Foreskin fibroblast (primary cell): ENCODE measurements at places on chromosomes 5 and 9.

DNA sequence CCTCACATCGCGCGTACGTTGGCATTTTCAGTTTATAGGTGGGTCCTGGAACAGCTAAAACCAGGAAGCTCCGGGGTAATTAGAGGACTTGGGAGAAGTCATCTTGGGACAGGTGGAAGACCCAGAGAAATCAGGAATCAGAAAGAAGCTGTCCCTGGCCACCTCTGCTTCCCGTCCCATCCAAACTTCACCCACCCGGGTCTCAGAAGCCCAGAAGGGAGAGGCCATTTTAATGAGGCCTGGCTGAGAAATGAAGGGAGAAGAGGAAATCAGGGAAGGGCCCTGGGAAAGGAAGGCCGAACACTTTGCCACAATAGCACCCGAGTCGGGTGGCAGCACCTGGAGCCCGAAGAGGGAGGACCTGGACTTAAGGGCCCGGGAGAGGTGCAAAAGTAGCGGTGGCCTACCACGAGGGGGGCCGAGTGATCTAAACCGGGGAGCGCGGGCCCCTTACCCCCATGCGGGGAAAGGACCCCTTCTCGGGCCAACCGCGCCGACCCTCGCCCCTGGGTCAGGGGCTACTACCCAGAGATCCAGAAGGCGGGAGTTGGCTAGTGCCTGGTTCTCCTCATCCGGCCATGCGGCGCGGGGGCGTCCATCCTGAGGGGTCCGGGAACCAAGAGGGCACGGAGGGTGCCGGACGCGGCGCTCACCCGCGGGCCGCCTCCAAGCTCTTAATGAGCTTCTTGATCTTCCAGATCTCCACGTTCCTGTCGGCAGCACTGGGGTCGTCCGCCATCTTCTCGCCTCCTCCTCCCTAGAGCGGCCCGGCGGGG lies 668 bp downstream of the ETF1 start:
- DNase-seq, result peak; percentile 24

- no peak for DNase-seq
Observed at GRCh38 chr5:119079318-119079921, 8.5 kb downstream of the DMXL1 start.

DNA sequence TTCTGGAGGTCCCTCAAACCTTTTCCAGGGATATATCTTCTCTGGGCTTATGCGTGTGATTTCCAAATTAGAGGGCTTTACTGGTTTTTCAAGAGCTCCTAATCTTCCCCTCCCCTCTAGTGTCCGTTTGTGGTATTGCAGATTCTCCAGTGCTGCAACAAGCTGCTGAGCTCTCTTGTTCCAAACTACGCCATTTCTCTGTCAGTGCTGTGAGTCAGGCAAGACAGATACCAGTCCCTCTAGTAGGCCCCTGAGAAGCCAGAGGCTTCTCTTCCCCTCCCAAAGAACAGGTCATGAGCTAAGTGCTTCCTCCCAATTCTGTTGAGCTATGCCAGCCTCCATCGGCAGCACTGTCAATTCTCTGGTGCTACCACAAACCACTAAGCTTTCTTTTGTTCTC lies 149.5 kb downstream of the FANCC start:
- DNase-seq, result peak; percentile 87

GRCh38 chr5:191036-191948 lies at the start of gene LRRC14B:
LRRC14B (plus strand) TSS chr5:191495; CDS start chr5:191539, 44 bp downstream.
- no peak for DNase-seq

DNA sequence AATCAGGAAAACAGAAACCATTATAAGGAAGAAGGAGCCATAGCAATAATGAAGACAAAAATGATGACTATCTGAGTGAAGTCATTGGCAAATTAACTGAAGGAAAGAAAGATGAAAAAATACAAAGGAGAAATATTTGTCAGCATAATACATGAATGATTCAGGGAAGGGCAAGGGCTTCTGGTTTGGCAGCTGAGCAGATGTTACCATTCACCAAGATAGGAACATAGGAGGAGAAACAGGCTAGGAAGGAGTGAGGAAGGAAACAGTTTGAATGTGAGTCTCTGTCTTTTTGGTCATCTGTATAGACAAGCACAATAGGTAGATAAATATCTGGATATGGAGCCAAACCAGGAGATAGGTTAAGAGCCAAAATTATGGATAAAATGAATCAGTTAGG lies 296.0 kb downstream of the ISL1 start:
- no peak for DNase-seq

GRCh38 chr9:37486616-37487548 lies 1.1 kb downstream of the POLR1E start:
- DNase-seq, result peak; percentile 96

- no peak for DNase-seq
Observed at GRCh38 chr5:97065475-97065874, 76.9 kb downstream of the LIX1 start.

DNA sequence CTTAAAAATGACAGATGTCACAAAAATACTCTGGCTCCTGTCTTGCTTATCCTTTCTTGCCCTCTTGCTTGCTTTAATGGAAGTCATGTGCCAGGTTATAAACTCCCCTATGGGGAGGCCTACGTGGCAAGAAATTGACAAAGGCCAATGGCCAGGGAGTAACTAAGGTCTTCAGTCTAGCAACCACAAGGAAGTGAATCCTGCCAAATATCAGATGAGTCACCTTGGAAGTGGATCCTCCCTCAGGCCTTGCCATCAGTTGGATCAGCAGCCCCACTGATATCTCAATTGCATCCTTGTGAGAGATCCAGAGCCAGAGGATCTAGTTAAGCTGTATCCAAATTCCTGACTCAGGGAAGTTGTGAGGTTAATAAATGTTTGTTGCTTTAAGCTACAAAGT lies 82.8 kb downstream of the CAAP1 start:
- peak; percentile 23 for DNase-seq

GRCh38 chr9:112719696-112720095 lies 1.8 kb upstream of the INIP start:
- DNase-seq, result peak; percentile 30

DNA sequence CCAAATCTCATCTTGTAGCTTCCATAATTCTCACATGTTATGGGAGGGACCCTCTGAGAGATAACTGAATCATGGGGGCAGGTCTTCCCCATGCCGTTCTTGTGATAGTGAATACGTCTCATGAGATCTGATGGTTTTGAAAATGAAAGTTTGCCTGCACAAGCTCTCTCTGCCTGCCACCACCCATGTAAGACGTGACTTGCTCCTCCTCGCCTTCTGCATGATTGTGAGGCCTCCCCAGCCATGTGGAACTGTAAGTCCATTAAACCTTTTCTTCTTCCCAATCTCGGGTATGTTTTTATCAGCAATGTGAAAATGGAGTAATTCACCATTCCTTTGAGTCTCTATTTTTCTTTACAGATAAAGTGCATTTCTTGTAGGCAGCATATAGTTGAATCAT lies 66.9 kb upstream of the FNIP1 start:
- DNase-seq, result no peak

DNA sequence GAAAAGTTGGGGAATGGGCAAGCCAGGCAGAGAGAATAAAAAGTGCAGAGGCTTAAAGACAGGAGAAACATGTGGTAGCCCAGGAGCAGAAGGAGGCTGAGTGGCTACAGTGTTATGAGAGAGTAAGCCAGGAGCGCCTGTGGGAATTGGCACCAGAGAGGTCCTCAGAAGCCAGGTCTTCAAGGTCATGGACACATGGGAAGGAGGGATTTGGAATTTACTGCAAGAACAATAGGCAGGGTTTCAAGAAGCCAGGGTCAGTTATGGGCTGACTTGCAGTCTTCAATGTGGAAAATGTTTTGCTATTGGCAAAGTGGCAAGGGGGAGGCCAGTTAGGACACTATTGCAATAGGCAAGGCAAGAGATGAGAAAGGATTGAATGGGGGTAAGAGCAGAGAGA lies 29.3 kb downstream of the ERAP1 start:
- DNase-seq, result no peak

DNA sequence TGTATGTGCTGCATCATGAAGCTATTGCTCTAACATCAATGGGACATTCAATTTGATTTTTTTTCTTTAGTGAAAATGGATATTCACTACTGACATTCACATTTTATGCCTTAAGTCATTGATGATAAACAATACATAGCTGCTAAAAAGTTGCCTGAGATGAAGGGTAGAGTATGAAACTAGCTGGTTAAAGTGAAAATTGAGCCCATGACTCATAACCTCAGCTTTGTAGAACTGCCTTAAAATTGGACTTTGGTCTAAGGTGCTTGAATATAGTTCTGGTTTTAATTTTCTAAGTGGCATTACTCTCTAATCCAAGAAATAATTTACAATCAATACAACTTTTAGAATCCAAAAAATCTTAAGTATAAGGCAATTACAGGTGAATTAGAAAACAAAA lies 740.4 kb upstream of the RIOK2 start:
- DNase-seq, result no peak

- no peak for DNase-seq
Observed at GRCh38 chr5:153779836-153780235, 258.9 kb downstream of the FAM114A2 start.

GRCh38 chr9:109317979-109318741 lies 2.7 kb downstream of the EPB41L4B start:
- DNase-seq, result no peak

DNA sequence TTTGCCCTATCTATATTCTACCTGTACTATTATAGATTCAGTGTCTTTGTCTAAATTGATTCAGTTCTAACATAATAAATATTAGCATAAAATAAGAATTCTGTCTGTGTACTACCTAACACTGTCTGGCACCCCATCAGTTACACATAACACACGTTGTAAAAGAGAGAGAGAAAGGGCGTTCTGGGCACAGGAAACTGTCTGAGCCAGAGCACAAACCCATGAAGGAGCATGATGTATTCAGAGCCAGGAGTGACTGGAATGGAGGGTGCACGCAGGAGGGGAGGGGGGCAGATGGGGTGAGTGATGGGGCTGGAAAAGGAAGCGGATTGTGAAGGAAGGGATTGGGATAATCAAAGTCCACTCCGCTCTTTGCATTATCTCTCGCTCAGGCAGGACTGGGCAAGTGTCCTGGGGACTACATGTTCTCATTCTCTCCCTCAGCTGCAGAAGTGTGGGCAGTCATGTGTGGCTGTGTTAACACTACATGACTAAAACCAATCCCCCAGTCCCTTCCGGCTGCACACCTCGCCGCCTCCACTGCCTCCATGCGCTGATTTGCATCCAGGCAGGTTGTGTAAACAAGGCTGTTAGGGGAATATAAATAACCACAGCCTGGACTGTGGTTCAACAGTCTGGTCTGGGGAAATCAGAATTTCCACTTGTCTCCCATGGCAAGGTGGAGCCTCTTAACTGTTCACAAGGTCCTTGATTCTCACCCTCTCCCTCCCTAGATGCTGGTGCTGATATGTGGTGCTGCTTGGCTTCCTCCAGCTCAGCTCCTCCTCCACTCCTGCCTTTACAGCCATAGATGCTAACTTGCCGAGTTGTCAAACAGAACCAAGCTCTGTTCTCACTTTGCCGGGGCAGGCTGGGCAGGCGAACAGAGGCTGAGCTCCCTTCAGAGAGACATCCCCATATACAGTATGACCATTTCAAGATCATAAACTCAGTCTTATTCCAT lies 367.5 kb upstream of the BRINP1 start:
- DNase-seq, result no peak

- no peak for DNase-seq
Observed at GRCh38 chr9:70135176-70135575, 91.5 kb downstream of the MAMDC2 start.

DNA sequence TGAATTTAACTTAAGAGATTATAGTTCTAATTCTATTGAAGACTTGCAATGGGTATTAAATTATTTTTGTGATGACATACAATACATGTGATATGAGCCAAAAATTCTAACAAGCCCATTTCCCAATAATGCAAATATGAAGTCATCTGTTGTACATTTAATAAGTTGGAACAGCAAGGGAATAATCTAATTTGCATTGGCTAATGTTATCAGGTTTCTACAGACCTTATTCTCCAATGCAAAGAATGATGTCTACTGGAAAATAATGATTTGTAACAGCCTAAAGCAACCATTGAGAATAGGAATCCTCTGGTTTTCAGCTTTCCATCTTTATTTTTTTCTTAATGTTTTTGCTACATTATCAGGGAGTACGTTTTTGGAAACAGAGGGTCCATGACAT lies 89.1 kb upstream of the MINAR2 start:
- DNase-seq, result no peak

GRCh38 chr9:5543875-5544702 lies 33.8 kb downstream of the PDCD1LG2 start:
- no peak for DNase-seq

DNA sequence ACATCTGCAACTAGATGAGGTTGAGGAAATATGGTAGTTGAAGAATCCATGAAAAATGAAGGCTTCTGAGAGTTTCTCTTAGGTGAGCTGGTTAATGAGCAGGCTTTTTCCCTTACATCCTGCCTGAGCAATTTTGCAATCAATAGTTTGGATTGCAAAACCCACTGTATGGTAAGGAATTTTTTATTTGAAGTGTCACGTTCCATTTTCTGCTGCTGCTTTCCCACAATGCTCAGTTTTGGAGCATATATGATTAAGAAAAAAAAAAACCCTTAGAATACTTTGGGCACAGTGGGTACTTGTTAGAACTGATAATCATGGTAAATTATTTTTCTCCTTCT lies 144.2 kb downstream of the PCSK1 start:
- peak; percentile 80 for DNase-seq

- DNase-seq, result no peak
Observed at GRCh38 chr5:73805449-73805848, 179.5 kb downstream of the ARHGEF28 start.

GRCh38 chr9:113907282-113907681 lies 31.2 kb downstream of the ZNF618 start:
- DNase-seq, result no peak

DNA sequence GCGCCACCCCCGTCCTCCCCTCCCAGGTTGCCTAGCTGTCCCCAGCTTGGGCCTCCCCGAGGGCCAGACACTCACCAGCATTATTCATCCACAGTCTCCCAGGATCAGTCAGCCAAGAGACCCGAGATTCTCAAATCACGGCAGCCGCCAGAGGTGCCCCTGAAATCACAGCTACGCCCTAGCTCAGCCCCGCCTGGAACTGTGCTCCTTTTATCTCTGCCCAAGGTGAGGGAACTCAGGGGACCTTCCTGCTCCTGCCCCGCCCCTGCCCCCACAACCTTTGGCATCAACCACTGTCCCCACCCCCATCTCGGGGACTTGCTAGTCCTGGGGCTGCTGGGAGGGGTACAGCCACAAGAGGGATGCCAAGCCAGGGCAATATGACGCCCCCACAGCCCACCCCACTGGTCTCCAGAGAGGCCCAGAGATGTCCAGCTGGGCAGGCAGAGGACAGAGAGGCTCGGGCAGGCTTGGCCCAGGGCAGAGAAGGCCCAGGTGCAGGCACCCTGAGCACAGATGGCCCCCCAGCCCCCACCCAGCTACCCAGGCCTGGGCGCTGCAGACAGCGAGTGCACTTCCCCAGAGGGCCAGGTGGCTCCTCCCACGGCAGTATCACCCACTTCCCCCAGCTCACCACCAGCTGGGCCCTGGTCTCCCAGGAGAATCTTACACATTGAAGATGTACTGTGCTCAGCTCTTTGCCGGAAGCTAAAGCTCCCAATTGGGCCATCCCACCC lies at the start of gene FUT7:
FUT7 (minus strand) TSS at position 185 of the 737 bp plus-strand sequence; CDS start at position 88, 97 bp downstream.
- DNase-seq, result no peak

GRCh38 chr5:73901043-73901442 lies 275.0 kb downstream of the ARHGEF28 start:
- DNase-seq, result peak; percentile 69

DNA sequence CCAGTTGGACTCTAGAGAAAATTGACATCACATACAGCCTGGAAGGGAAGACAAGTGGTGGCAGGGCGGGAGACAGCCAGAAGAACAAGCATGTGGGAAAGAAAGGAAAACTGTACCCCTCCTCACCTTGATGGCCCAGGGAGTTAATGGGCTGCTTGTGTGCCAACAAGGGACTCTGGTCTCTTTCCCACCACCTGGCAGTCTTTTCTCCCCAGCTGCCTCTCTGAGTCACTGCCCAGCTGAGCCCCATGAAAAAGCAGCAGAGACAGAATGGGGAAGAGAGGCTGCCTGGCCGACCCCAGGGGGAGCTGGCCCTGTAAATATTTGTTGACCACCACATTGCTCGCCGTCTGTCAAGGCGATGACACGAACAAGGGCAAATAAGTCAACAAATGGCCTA lies 359.4 kb downstream of the ENC1 start:
- DNase-seq, result no peak
